Neural crest cell (in vitro differentiated cells): ENCODE measurements at places on chromosomes 6 and 20. TPM values are rescaled to one million over a fixed set of nuclear protein-coding genes. Genes with fewer than 3 reads are reported as not detected.

- no peaks in the 10 kb centered on the region for H3K4me1 ChIP-seq
- no peaks in the 10 kb centered on the region for H3K36me3 ChIP-seq
- H3K4me3 ChIP-seq, result no peak overlapping the region
- no peaks in the 10 kb centered on the region for H3K27me3 ChIP-seq
- no peak for DNase-seq
- no peak overlapping the region for H3K27ac ChIP-seq
These were observed 232.2 kb downstream of the UBE3D start for GRCh38 chr6:82833481-82833880.

DNA sequence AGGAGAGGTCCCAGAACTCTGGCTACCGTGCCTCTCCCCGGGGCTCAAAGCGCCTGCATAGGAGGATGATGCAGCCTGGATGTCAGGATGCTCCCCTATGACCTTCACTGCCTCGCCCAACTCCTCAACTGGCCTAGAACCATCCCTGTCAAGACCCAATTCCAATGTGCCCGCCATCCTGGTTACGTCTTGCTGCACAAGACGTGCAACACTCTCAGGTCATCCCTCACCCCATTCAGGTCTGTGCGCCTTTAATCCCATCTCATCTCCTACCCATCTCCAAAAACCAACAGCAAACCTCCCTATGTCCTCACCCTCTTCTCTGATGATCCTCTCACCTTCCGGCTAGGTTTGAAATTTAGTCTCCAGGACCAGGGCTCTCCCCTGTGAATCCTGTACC lies 3.5 kb downstream of the SFT2D1 start:
- H3K4me3 ChIP-seq, result no peak overlapping the region
- H3K27me3 ChIP-seq, result no peaks in the 10 kb centered on the region
- H3K36me3 ChIP-seq, result peaks cover 6% of the 10 kb centered on the region
- H3K27ac ChIP-seq, result no peak overlapping the region
- no peak for DNase-seq

DNA sequence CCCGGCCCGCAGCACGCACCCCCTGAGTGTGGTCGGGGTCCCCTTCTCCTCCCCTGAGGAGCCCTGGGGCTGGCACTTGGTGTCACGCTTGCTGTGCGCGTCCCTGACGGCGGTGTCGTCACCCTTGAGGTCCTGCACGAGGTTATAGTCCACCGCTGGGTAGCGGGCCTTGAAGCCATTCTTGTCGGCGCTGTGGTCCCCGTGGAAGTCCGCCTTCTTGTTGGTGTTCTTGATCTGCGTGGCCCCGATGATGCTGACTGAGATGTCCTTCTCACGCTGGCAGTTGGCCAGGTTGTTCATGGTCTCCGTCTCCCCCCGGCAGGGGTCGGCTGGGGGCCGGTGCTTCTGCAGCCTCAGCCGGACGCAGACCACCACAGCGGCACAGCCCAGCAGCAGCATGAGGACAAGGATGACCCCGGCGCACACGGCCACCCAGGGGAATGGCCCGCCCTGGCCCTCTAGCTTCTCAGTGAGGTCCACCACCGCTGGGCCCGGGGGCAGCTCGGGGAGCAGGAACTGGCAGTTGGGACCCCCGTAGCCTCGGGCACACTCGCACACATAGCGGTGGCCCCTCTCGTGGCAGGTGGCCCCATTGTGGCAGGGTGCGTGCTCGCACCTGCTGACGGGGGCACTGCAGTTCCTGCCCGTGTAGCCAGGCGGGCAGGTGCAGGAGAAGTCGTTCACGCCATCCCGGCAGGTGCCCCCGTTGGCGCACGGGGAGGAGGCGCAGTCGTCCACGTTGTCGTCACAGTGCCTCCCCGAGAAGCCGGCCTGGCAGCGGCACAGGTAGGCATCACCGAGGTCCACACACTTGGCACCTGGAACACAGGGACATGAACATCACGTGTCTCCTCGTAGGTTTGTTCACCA lies 7.4 kb downstream of the DLL1 start:
- H3K36me3 ChIP-seq, result peaks cover 11% of the 10 kb centered on the region
- H3K27me3 ChIP-seq, result peaks cover 64% of the 10 kb centered on the region
- H3K27ac ChIP-seq, result no peak overlapping the region
- peaks cover 29% of the 10 kb centered on the region for H3K4me1 ChIP-seq

MAS1 gene
- total RNA-seq, result not detected in 2 replicates

ATXN1 gene
- total RNA-seq, result 2.1 and 3.9 TPM in 2 replicates
